Daoy (cell line): ENCODE measurements at places on chromosomes 2 and 18. TPM values are rescaled to one million over a fixed set of nuclear protein-coding genes. Genes with fewer than 3 reads are reported as not detected.

DNA sequence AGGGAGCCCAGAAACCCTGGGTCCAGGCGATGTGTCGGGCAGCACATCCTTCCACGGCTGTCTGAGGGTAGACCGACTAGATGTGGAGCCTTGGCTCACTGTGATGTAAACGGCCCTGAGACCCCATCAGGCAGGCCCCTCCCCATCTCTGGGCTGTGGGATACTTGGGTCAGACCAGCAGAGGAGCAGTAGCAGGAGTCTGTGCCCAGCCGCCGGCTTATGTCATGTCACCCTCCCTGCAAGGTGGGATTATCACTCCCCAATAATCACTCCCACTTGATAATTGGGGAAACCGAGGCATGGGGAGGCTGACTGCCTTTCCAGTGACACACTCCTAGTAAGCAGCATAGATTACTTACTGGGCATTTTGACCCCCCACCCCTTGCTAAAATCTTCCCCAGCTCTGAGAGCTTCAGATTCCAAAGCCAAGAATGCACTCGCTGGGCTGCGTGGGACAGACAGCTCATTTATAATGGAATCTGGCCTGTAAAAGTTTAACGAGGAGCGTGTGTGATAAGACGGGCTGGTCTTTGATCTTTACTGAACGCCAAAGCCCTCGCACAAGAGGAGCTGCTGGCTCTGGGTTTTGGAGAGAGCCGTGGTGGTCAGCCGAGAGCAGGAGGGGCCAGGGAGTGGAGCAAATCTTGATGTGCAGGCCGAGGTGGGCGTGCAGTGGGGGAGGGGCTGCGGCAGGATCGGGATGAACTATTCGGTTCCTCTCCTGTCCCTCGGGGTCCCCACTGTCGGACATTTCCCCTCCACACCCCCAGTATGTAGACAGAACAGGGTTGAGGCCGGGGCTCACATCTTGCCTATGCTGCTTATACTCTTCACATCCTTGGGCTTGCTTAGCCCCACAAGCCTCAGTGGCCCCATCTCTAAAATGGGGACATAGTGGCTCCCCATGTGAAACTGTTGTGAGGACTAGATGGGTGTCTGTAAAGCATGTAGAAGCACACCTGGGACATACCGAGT, 200.0 kb downstream of the GLI2 start:
- peak; percentile 62 for DNase-seq

DNA sequence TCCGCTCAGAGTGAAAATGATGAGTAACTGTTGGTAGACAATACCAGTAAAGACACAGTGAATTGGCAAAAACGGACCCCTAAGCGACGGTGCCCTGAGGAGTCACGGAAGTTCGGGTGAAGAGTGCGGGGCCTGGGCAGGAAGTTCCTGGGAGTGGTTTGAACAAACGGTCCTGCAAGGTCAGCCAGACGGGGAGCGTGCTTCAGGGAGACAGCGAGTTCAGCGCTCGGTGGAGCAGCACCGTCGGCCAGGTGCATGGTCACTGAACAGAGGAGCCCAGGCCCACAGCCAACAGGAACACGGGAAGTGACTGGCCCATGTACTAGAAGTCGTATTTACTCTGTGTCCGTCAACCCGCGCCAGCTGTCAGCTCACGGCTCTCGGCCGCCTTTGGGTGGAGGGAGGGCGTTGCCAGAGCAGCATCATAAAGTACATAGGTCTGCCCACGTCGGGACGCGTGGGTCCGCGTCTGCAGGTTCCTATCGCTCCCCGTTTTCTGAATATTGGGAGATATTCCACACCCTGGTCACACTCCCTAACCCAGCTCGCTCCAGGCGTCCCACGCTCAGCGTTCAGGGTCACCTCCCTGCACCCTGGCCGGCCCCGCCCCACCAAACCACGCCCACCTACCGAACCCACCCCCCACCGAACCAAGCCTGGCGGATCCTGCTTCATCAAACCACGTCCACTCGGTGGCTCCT, 75.6 kb upstream of the UXS1 start:
- DNase-seq, result peak; percentile 62

Gene TANC1
- total RNA-seq, result 13.7 and 19.3 TPM in 2 replicates

- no peak for DNase-seq
These were observed 227.9 kb downstream of the PRKCE start for GRCh38 chr2:45879406-45879805.

Gene ALPP
- total RNA-seq, result 0.03 TPM in 1 of 2 replicates, not detected in the other

Gene REG3A
- total RNA-seq, result not detected in 2 replicates

DNA sequence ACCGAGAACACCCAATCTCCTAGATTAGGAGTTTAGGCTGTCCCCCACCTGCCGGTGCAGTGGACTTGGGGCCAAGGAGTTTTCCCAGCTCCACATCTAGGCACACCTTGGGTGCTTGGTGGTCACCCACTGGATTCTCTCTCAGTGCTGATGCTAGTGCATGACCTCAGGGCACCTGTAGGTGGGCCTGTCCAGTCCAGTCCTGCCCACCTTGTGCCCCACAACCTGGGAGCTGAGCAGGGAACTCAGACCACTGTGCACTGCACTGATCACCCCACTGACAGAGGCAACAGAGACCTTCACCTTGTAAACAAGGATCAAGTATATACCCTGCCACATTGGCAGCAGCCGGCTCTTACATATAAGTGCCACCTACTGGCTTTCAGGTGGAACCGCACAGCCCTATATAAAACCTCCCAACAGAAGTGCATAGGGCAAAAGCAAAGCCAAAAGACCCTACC, 12.7 kb upstream of the CDH19 start:
- DNase-seq, result no peak

DNA sequence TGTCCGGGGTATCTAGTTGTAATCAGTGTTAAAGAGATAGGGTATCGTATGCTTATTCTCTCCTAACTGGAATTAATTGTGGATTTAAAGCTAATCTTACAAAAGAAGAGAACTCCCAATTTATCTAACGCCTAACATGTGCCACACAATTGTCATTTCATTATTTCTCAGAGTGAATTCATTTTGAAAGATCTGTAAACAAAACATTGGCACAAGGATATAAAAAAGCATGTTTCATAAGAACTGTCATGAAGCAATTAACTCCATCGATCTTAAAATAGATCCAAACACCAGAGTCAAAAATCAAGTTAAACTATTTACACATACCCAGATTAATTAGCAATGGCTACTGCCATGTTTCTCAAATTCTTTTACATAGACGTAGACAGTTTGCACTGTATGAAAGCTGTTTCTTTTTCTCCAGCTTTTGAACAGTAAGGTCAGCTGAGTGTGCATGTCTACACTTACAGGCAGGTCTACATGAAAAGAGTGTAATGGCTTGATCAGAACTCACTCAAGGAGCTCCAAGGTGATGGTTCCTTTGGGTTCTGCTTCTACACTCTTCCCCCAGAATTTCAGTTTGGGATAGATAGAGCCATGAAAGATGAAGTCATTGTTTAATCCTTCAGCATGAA, 38.8 kb downstream of the CABYR start:
- no peak for DNase-seq

- DNase-seq, result peak; percentile 78
These were observed 243.8 kb downstream of the TSN start for GRCh38 chr2:121999264-121999663.

Gene NEU4
- total RNA-seq, result not detected in 2 replicates

- DNase-seq, result no peak
These were observed 68.5 kb upstream of the HDAC4 start for GRCh38 chr2:239469106-239469960.

- no peak for DNase-seq
These were observed 81.4 kb downstream of the ADCYAP1 start for GRCh38 chr18:986051-986450.

Gene PIGN
- total RNA-seq, result 8.2 and 14.9 TPM in 2 replicates

- no peak for DNase-seq
These were observed 58.9 kb downstream of the SH3RF3 start for GRCh38 chr2:109187711-109188495.

GRCh38 chr2:160892204-160892603, 268.0 kb upstream of the TANK start:
- no peak for DNase-seq

Gene EVX2
- not detected in 2 replicates for total RNA-seq

- DNase-seq, result no peak
These were observed 27.9 kb upstream of the CCBE1 start for GRCh38 chr18:59725142-59725541.

Gene GAL3ST2
- not detected in 2 replicates for total RNA-seq

Gene UGT1A5
- 0.34 TPM in 1 of 2 replicates, not detected in the other for total RNA-seq

Gene PCARE
- not detected in 2 replicates for total RNA-seq

DNA sequence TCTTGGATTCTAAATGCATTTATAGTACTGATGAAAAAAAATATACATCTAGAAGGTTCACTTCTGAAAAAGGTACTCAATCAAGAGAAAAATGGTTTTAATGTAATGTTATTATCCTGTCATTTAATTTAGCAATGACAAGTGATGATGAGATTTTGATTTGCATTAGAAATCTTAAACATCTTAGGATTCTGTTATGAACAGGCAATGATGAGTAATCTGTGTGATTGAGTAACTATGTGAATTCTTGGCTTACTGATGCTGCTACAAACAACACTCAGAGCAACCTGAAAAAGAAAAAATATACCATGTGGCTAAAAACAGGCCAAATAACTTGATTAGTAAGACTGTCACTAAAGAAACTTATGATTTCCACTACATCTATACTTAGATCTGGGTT, 30.1 kb downstream of the RBKS start:
- DNase-seq, result no peak

GRCh38 chr2:30234180-30234971, 3.0 kb downstream of the LBH start:
- DNase-seq, result peak; percentile 96

- DNase-seq, result peak; percentile 36
These were observed 453.4 kb downstream of the BCL11A start for GRCh38 chr2:60100034-60100433.

GRCh38 chr2:150484461-150485021, 2.9 kb downstream of the RND3 start:
- no peak for DNase-seq

Gene STPG4
- total RNA-seq, result not detected in 2 replicates

- DNase-seq, result no peak
These were observed 35.2 kb downstream of the LPIN1 start for GRCh38 chr2:11781602-11782001.

DNA sequence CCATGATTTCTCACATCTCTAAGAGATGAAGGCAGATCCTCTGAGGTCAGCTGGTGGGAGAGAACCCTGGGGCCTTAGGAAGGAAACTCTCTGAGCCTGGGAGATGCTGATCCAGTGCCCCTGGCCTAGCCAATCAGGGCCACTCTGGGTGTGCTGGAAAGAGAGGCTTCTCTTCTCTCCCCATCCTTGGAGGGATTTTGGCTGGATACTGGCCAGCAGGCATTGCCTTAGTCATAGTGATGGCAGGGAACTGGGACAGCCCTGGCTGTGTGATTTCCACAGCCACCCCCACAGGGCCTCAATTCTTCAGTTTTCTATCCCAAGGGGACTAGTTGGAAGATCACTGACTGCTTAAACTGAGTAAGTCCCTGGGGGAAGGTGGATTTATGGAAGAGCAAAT, 26.6 kb upstream of the PLB1 start:
- no peak for DNase-seq

- no peak for DNase-seq
These were observed 688 bp upstream of the WDR33 start for GRCh38 chr2:127811397-127812321.

Gene SERPINB13
- total RNA-seq, result not detected in 2 replicates

Gene SKOR2
- not detected in 2 replicates for total RNA-seq

- no peak for DNase-seq
These were observed 65.0 kb downstream of the NOL4 start for GRCh38 chr18:34159691-34160185.

DNA sequence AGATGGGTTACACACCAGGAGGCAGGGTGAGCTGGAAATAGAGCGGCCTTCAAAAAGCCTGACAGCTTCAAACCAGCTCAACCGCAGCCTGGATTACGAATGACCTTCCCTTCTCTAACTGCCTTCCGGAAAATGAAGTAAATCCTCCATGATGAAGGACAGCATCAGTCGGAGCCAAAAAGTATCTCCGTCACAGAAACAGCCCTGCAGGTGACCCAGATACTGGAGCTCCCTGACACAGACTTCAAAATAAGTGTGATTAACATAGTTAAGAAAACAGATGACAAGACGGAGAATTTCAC, 10.3 kb upstream of the CIB4 start:
- DNase-seq, result no peak

DNA sequence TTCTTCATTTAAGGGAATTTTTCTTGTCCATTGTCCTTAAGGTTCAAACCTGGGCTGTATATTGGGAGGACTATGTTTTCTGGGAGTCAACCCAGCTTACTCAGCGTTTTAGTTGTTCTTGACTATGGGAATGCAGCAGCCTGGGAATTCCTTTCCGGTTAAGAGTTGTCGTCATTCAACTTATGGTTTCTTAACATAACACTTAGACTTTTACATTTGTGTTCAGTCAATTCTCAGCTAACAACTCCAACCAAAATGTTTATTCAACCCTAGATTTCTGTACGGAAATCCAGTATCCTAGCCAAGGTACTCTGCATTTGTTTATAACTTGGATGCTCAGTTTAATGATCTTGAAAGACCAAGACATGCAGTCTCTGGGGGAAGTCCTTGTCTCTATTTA, 960.9 kb downstream of the CBLN2 start:
- DNase-seq, result peak; percentile 1

DNA sequence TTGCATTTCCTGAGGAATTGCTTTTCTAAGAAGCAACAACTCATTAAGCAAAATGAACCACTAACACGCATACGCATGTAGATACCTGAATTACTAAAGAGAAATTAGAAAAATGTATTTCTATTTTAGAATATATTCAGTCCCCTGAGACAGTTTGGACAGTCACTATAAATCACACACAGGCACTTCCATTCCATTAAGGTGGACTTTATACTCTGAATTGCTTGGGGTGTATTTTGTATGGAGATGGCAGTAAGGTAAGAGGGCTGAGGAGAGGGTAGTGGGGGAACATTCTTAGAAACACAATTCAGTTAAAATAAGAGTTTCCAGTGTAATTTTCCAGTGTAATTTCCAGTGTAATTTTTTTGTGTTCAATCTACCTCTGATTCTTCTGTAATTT, 1.8 kb downstream of the CCDC141 start:
- no peak for DNase-seq

Gene PIEZO2
- 2.1 and 2.2 TPM in 2 replicates for total RNA-seq

- DNase-seq, result peak; percentile 28
These were observed 2.8 kb downstream of the TMEM18 start for GRCh38 chr2:674321-674985.

GRCh38 chr2:141611-142010, 95.3 kb upstream of the FAM110C start:
- DNase-seq, result no peak

- no peak for DNase-seq
These were observed 68.9 kb upstream of the ZSWIM2 start for GRCh38 chr2:186917866-186918265.
